Activated naive CD8-positive, alpha-beta T cell treated with anti-CD3 and anti-CD28 coated beads, Interleukin-2, amount 50 U/mL, for 24 hours (primary cell): ENCODE measurements at places on chromosomes 6 and 20.

- DNase-seq, result no peak
These were observed 15.0 kb upstream of the AKIRIN2 start for GRCh38 chr6:87716928-87717614.

DNA sequence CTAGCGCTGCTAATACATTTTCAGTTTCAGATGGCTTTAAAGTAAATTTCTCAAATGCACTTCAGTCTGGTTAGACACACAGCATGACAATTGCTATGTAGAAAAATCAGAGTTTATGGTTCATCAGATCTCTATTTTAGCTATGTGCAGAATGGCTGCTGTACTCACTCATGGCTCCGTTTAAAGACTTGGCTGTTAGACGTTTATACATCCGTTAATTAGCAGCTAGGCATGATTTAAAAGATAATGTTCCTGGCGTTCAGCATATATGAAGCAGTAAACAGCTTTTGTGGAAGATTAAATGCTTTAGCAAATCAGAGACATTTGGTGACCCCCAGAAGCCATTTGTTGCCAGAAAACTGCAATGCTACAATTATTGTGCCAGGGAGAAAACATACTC is 350.0 kb upstream of the MANEA start:
- DNase-seq, result no peak

- no peak for DNase-seq
These were observed at the start of gene SPO11 for GRCh38 chr20:57329608-57330221. Gene SPO11 (plus strand): TSS chr20:57329803. CDS start chr20:57329868, 65 bp downstream.

DNA sequence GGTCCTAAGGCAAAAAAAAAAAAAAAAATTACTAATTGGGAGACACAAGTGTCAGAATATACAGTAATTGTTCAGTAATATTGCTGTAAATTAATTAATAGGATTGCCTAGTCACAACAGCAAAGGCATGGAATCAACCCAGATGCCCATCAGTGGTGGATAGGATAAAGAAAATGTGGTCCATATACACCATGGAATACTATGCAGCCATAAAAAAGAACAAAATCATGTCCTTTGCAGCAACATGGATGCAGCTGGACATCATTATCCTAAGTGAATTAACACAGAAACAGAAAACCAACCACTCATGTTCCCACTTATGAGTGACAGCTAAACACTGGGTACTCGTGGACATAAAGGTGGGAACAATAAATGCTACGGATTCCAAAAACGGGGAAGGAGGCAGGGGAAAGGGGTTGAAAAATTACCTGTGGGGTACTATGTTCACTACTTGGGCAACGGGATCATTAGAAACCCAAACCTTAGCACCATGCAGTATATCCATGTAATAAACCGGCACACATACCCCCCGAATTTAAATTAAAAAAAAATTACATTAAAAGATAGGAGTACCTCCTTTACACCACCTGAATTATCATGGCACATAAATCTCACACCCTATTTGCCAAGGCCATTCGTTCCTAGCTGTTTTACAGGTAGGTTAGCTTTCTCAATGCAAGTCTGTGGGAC is 689 bp upstream of the PFDN4 start:
- no peak for DNase-seq

DNA sequence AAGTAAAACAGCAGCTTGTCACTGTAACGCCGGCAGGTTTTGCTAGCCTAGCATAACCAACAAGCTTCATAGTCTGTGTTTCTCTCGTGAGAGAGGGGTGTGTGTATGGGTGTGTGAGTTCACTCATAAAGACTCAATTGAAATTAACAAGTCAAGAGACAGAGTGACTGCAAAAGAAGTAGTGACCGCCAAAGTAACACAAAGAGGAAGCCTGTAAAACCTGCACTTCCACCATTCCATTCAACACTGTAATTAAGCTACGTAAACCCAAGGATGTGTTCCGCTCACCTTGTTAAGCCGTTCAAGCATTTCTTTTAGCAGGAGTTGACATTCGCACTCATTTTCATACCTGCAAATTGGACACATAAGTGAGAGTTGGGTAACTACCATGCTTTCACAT is 6.6 kb downstream of the BFSP1 start:
- no peak for DNase-seq

DNA sequence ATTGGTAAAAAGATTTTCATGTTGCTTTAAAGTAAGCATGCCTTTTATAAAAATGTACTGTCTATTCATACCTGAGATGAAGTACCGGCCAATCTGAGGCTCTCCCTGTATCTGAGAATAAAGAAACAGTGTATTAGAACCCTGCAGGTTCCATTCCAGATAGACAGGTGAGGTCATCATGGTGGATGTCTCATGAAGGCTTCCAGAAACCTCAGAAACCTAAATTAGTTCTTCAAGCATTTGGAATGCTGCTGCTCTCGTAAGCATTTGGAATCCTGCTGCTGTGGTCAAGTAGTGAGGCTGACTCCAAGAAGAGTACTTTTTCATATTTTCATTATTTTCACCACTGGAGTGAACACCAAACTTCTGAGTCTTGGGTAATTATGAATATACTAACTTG is 642.3 kb downstream of the MAFB start:
- no peak for DNase-seq

DNA sequence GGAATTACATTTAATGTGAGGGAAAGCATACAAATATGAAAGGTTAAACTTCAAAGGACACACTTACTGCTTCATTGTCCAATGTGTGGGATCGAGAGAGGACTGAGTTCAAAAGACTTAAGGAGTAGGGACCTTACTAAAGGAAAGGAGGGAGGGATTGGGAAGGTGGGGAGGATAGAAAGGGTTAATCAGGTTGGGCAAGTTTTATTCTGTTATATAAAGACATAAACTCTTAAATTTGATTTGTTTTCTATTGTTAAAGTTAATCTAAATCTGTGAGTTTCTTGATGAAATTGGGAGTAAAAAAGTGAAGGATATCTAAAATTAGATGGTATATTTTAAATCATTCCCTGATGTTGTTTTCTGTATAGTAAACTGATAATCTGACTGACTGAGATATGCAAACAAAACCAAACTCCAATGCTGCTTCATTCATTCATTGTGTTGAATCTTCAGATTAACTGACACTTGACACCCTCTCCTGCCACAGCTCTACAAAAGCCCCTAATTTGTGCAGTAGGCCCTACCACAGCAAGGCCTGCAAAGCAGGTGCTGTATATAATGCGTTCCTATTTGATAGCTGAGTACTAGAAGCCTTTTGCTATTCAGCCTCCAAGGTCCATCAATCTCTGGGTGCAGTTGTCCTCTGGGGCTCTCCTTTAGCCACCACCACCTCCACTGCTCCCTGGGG is 1.3 kb upstream of the UBE2J1 start:
- no peak for DNase-seq

DNA sequence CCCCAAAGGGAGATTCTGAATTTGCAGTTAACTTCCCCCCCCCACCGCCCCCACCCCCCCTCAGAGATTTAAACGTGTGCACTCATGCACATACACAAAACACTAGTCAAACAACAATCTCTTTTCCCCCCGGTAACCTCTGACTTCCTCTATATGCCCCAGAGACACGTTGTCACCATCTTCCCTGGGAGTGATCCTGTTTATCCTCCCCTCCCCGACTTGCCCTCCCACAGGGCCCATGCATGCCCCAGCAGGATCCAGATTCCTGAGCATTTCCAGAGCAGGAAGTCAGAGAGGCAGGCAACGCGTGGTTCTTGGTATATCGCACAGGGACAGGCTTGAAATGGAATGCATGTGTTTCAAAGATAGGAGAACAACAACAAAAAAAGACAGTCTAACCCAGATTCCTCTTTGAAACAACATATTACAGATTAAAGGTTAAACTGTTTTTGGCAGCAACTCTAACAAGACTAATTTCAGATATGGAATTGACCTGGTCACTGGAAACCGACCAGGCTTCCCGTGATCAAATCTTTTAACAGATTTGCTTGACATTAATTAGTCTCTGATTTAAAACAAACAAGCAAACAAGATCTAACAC is 1.3 kb downstream of the BLCAP start:
- no peak for DNase-seq

DNA sequence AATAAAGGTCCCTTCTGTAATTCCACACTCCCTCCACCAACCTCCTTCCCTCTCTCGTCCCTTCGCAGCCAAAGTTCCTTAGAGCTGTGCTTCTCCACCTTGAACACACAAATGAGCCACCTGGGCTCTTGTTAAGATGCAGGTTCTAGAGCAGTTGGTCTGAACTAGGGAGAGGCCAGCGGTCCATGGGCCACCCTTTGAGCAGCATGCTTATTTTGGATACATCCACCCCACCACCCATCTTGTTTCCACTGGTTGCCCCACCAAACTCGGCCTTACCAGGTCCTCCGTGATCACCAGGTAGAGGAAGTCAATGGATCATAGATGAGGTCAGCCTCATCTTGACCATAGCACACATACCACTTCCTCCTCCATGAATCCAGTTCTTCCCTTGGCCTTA is 7.3 kb upstream of the BPIFA2 start:
- DNase-seq, result no peak

GRCh38 chr20:4776079-4776630 is 54.4 kb downstream of the PRND start:
- no peak for DNase-seq

- DNase-seq, result peak; percentile 74
These were observed 15.8 kb upstream of the RBPJL start for GRCh38 chr20:45290677-45291355.

DNA sequence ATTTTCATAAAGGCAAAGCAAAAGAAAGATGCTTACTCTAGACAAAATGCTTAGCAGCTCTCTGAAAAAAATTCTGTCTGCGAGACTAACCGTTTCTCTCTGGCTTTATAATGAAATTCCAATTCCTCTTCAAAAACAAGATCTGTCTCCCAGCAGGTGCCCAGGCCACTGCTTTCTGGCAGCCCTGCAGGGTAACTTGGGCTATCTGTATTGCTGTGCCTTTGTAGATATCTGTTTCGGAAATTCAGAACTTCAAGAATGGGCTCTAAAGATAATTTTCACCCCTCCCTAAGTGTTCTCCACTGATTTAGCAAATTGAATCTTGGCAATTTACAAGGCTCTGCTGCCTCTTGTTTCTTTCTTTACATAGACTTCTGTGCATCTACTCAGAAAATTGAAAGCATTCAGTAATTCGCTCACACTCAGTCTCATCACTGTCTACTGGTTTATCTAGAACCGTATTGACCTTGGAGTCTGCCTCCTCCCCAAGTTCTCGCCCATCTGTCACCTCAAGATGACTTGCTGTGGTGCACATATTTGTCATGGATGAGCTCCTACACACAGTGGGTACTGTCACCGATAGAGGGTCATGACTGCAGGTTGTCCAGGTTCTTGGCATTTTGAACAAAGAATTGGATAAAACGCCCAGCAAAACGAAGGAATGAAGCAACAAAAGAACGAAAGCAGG is 26.4 kb upstream of the FABP7 start:
- DNase-seq, result no peak

- no peak for DNase-seq
These were observed 63.8 kb upstream of the ATXN1 start for GRCh38 chr6:16824845-16825685.

DNA sequence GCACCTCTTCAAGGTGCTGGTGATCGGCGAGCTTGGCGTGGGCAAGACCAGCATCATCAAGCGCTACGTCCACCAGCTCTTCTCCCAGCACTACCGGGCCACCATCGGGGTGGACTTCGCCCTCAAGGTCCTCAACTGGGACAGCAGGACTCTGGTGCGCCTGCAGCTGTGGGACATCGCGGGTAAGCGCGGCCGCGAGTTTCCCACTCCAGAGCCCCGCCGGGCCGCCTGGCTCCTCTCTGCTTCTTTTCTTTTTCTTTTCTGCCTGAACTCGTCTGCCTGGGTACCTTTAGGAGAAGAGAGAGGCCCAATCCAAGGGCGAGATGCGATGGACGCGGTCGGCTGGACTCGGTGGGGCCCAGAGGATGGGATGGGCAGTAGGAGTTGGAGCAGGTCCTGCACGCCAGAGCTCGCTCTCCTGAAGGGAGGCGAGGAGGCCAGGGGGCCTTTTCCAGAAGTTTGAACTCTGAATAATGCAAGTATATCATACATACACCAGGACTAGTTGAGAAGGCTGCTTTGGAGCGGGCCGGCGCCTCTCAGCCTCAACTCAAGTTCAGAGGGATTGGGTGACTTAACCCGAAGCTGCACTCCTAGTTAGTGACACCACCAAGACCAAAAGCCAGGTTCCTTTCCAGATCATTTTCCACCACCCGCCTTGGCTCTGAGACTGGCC is 445 bp downstream of the RAB32 start:
- peak; percentile 7 for DNase-seq
